ENCODE measurements at places on chromosomes 1 and 21.

GRCh38 chr1:26697431-26697977 lies 1.7 kb downstream of the ARID1A start:
- no peak for DNase-seq

DNA sequence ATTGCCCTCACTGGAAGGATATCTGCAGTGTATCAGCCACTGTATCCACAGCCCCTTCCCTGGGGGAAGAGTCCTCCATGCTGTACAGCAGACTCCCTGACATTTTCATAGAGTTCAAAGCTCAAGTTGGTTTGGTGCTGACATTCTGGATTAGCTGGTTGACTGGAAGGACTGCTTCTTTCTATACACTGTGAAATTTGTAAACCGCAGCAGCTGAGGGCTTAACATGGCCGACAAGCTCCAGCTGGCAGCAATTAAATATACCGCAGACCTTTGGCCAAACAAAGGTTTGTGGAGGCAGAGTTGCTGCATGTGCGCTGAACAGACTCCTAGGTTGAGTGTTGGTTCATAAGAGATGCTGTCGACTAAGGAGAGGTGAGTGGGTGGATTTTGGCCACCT lies 126.4 kb downstream of the DHRS3 start:
- no peak for DNase-seq

DNA sequence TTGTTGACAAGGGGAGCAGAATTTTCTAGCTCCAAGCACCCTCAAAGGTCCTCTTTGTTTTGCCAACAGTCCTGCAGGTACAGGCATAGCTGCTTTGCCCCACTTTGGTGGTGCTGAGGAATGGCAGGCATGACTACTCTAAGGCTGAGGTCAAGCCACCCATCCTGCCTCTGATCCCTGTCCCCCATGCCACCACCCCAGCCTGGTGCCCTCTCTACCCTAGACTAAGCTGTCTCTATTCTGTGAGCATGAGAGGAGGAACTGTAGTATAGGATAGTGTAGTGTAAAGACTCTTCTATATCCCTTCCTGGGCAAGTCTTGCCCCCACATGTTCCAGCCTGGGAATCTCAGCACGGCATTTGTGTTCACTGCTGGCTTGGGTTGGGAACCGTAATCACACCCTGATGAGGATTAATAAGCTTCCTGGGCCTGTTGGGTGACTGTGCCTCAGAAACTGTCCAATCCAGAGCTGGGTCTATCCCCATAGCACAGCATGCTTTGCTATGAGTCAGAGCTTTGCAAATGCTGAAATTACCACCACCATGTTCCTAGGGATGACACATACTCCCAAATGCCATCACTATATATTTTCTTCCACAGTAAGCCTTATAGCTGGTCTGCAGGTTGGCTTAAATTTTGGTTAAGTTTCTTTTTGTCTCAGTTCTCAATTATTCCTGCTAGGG lies 105.7 kb upstream of the PPP2R5A start:
- DNase-seq = no peak

DNA sequence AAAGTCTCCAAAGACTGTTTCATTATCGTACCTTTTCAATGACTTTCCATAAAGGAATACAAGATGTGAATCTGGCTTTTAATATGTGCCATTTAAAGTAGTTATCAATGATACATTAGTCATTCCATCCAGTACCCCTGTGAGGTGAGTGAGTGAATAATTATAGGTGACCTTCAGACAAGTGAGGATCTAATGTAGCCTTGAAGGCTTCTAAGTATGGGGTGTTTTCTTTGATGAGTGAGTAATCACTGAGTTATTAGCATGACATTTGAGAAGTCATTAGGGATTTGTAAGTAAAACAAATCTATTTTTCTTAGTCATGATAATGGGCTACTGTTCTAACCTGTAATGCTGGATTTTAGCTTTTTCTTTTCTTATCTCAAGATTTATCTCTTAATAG lies 831.4 kb downstream of the ADGRL2 start:
- DNase-seq = no peak

- DNase-seq = peak; percentile 5
Observed at GRCh38 chr1:184664042-184664660, 90.5 kb downstream of the EDEM3 start.
